ENCODE measurements at places on chromosomes 4 and X.

DNA sequence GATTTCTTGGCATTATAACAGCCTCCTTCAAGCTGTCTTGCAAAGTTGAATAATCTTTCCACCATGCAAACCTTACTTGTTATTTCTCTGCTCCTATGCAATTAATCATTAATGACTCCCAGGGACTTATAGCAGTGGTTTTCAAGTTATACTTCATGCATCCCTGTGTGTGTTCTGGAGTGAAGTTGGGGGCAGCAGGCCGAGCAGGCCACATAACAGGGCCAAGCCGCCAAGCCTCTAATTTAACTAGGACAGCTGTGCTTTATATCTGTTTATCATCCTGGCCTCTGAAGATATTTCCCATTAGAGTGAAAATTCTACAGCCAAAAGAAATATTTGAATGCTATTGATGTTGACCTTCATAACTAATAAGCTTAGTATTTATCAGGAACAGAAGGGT lies 133.5 kb upstream of the PAK3 start:
- DNase-seq = no peak

GRCh38 chr4:6926681-6927478 lies 17.3 kb downstream of the TBC1D14 start:
- no peak for DNase-seq

- DNase-seq = no peak
Measured at GRCh38 chr4:153651116-153651515, 33.0 kb upstream of the TLR2 start.

DNA sequence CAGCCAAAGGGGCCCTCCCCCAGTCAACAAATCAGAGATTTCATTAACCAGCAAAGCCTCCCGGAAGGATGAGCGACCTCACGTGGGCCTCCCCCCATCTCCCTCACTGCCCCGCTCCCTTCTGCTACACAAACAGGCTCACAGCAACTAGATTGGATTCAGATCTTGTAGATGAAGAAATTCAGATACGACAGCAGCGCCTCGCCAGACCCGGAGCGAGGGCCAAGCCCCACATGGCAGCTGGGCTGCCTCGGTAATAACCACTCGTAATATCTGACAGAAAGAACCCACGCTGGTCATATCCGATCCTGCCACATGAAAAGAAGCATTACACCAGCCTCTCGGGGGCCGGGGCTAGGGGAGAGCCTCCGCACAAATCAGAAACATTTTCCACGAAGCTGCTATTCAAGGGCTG lies 581.3 kb downstream of the BCOR start:
- DNase-seq = no peak

Data from activated T-cell treated with anti-CD3 and anti-CD28 coated beads for 48 hours (primary cell).